ENCODE measurements at places on chromosomes 5 and 9.

DNA sequence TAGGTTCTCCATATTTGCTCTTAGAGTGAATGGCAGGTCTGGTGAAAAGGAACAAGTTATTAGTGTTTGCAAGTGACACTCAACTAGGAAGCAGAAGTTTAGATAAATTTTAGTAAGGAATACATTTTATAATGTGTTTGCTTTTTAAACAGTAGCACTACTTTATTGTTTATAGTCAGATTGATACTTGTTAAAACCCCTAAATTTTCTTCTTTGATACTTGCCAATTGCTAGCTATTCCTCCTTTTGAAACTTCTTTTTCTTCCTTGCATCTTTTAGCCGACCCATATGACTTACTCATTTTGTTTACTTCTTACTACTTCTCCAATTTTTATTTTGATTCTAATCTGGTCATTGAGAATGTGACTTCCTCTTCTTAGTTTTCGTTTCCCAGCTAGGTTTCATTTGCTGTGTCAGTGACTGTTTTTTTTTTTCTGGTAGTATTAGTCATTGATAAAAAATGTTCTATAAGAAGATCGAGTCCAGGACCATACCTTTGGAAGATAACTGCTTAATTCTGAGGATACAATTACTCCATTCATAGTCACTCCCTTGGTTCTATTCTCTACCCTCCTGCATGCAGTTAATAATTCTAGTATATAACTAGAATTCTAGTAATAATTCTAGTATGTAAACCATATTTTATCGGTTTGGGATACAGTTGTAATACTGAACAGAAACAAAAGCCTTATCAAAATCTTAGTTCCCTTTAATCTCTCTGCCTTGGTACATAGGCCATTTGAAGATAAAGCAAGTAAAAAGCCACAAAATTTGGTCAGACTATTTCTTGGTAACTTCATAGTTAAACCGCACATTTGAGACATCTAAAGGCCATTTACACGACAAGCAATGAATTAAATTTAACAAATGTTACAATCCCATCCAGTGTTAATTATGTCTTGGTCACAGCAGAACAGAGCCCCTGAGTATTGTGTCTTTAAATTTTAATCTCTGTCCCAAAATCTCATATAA lies 2.8 kb upstream of the RICTOR start:
- no peak for DNase-seq

- no peak for DNase-seq
Measured at GRCh38 chr5:65121880-65122436, 353.2 kb downstream of the CWC27 start.

GRCh38 chr5:88304356-88304755 lies 35.7 kb upstream of the TMEM161B start:
- DNase-seq: no peak

DNA sequence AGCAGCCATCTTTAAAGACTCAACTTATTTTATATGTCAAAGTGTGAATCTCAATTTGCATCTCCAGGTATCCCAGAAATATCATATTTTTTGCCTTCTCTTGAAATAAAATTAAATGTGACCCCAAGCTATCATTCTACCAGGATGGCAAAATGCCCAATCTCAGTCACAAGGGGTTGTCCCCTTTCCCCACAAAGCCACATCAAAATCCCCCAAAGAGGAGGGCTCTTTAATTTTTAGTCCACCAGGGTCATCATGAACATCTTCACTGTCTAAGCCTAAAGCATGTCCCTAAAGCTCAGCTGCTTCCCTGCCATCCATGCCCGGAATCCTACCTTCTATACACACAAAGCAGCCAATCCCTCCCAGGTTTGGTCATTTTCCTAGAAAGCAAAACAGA lies 670.5 kb upstream of the KLF4 start:
- no peak for DNase-seq

DNA sequence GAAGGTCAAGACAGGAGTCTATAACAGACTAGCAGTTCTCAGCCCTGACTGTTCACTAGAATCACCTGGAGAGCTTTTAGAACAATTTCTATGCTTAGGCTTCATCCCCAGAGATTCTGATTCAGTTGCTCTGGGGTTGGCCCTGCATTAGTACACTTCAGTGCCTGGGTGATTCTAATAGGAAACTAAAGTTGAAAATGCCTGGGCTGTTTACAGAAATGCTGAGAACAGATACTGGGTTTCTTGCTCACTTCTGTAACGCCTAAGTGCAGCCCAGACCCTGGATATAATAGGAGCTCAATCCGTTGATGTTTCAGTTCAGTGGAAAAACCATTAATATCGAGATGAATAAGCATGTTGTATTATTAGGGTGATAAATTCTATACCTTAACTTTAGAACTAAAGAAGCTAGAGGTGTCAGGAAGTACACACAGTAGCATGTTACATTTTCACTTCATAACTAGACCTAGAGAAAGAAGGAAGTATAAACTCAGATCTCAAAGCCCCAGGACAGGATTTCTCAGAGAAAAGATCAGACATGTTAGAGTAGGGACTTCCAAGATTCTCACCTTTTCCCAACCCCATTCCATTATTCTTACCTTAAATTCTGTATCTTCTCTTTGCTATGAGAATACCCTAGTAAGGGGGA lies 20.4 kb downstream of the HAVCR2 start:
- DNase-seq: no peak

DNA sequence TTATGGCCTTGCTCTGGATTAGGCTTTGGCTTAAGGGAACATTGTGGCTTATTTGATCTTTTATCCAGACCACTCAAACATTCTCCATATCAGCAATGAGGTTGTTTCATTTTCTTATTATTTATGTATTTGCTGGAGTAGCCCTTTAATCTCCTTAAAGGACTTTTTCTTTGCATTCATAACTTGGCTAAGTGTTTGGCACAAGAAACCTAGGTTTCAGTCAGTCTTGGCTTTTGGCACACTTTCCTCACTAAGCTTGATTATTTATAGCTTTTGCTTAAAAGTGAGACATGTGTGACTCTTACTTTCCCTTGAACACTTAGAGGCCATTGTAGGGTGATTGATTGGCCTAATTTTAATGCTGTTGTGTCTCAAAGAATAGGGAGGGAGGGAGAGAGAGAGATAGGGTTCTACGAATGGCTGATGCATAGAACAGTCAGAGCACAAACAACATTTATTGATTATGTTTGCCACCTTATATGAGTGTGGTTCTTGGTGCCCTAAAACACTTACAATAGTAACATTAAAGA lies 2265.3 kb upstream of the C9orf72 start:
- DNase-seq: no peak

DNA sequence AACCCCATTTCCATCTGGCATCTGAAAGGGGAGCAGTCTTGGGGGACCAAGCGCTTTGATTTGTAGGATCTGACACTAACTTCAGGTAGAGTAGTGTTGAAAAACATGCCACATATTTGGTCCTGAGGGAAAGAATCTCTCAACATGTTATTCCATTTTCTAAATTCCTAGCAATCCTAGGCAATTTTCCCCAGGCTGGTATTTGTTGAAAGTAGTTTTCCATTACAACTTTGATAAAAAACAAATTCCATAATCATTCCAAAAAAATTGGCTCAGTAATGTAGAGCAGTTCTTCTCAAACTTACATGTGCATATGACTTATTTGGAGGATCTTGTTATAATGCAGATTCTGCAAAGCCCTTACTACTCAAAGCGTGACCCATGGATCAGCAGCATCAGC lies 477.9 kb downstream of the ACTL7B start:
- no peak for DNase-seq

GRCh38 chr9:85283421-85283820 lies 458.3 kb downstream of the AGTPBP1 start:
- DNase-seq: no peak

GRCh38 chr9:35688558-35689541 lies 875 bp downstream of the TPM2 start:
- DNase-seq: no peak

- no peak for DNase-seq
Measured at GRCh38 chr9:105501414-105501813, 53.6 kb downstream of the FSD1L start.

GRCh38 chr5:148949841-148950470 lies 112.9 kb downstream of the SH3TC2 start:
- no peak for DNase-seq

DNA sequence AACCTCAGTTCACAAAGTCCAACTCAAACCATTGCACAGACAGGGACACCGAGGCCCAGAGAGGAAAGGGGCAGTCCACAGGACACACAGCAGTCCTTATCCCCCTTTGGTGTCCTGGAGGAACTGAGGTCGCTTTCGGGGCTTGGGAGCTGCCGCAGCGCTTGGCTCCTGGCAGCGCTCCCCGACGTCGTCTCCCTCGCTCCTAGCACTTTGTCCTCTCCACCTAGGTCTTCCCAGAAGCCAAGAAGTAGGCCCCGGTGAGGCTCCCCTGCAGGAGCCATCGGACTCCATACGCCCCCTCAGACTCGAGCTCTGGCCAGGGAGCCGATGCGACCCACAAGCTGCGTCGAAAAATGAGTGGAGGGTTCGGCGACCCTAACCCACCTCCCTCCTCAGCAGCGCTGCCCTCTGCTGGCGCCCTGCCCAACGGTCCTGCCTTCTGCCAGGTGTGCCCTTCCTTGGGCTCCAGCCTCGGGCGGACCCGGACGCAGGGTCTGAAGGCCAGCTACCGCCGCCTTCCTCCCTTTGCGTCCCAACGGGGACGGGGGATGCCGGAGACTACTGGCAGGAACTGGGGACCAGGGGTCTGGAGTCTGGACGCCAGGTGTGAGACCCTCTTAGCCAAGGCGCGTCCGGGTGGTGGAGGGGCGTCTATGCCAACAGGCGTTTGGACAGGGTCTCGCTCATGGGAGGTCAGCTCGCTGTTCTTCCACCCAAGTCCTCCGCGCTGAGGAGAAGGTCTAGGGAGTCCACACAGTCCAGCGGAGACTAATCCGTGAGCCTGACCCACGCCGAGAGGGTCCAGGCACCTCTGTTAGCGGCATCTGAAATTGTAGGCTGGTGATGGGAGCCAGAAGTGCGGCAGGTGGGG lies 2.1 kb upstream of the PRDM12 start:
- no peak for DNase-seq

GRCh38 chr9:116608064-116608463 lies 79.0 kb upstream of the TRIM32 start:
- no peak for DNase-seq

- no peak for DNase-seq
Measured at GRCh38 chr9:107486674-107487520, 2.7 kb downstream of the KLF4 start.

DNA sequence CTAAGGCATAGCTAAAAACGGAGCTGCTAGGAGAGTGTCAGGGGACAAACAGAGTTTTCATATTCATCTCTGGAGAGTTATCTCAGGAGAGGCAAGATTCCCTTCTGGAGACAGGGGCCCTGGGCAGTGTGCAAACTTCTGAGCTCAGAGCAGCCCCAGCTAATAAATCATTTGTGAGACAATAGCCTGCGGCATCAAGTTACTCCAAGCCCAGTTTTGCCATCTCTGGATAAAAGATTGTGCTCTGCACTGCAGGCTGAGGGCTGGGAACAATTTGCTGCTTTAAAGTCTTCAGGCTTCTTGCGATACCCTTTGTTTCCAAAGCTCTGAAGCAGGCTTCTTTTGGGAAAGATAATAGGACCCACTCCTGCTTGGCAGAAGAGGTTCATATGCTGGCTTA lies 164.3 kb upstream of the BRINP1 start:
- DNase-seq: no peak

- peak; percentile 34 for DNase-seq
Measured at GRCh38 chr9:94772639-94773303, 46.3 kb downstream of the AOPEP start.

- DNase-seq: no peak
Measured at GRCh38 chr9:129338724-129339430, 160.8 kb upstream of the IER5L start.

- DNase-seq: no peak
Measured at GRCh38 chr5:145752534-145752933, 82.6 kb downstream of the PRELID2 start.

- no peak for DNase-seq
Measured at GRCh38 chr5:89003563-89004036, 120.6 kb upstream of the MEF2C start.

DNA sequence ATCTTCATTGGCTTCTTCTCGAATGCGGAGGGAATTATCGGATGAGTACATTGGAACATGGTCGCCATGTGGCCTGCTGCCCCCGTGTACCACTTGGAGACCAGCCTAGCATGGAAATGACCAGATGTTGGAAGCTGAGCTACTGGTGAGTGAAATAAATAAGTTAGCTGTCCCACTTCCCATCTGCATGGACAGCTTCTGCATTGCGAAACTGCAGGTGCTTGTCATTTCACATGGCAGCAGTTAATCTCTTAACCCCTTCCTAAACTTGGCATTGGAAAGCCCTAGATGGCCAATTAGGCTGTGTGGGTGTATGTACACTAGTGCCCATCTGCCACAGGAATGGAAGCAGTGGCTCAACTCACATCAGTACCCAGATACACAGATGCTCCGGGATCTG lies 246.6 kb upstream of the IL12B start:
- no peak for DNase-seq

GRCh38 chr5:5344051-5344571 lies 78.4 kb upstream of the ICE1 start:
- DNase-seq: no peak

DNA sequence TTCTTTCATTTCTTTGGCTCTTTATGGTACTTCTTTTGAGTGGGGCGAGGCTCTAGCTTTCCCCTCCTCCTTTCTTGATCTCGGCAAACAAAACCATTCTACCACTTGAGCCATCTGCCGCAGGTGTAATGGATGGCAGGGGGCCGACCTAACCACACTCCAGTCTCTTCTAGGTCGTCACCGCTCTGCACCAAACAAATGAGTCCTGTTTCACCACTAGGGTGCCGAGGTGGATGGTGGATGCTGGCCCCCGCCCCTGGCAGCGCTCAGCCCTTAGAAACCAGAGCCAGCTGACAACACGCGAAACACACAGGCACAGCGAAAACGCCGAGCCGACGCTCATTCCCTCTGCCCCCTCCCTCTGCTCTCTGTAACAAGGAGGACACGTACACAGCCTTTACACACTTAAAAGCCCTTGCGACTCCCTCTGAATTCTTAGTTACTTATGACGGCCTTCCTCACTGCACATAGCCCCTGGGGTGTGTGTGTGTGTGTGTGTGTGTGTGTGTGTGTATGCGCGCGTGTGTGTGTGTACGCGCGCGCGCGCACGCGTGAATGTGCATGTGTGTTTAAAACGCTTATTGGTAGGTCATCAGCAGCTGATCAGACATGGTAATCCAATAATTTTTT lies 199.4 kb downstream of the MEF2C start:
- DNase-seq: peak; percentile 46

GRCh38 chr5:142753116-142753631 lies 17.0 kb upstream of the ARHGAP26 start:
- no peak for DNase-seq

DNA sequence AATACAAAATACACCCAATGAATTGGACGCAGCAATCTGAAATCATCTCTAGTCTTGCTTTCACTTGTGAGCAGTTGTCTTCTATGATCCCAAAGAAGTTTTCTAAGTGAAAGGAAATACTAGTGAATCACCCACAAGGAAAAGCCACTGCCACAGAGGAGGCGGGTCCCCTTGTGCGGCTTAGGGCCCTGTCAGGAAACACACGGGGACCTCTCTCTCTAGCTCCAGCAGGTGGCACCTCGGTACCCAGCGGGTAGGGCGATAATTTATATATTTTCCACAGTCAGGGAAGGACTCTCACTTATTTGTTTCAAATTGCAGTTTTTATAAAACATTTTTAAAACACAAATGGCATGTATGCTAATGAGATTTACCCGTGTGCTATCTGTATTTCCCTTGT lies 417.1 kb downstream of the KDM4C start:
- DNase-seq: no peak

GRCh38 chr9:135299239-135299590 lies 180.4 kb upstream of the PPP1R26 start:
- DNase-seq: no peak

- no peak for DNase-seq
Measured at GRCh38 chr5:23368393-23368792, 139.0 kb upstream of the PRDM9 start.

GRCh38 chr5:137498736-137499505 lies at the start of gene SPOCK1:
Gene SPOCK1 (minus strand): TSS chr5:137499326.
- DNase-seq: peak; percentile 52
